ENCODE measurements at places on chromosomes 2 and 18.

DNA sequence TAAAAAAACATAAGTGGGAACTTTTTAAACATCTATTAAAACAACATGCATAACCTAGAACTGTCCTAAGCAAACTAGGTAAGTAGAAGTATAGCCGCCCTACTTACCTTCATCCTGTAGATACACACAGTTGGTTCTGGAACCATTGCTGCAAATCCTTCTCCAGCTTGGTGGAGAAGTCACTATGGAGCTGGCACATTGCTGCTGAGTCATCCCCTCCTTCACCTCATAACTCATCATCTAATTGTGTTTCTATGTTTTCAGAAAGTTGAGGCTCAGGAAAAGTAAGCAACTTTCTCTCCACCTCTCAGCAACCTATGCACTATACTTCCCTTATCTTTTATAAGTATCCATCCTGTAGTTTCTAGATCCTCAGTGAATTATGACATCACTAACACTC is 269.8 kb upstream of the MMADHC start:
- no peak for DNase-seq

GRCh38 chr2:42744545-42745082 is 19.3 kb downstream of the OXER1 start:
- no peak for DNase-seq

GRCh38 chr18:63951302-63951705 is 2.2 kb downstream of the HMSD start:
- peak; percentile 28 for DNase-seq

DNA sequence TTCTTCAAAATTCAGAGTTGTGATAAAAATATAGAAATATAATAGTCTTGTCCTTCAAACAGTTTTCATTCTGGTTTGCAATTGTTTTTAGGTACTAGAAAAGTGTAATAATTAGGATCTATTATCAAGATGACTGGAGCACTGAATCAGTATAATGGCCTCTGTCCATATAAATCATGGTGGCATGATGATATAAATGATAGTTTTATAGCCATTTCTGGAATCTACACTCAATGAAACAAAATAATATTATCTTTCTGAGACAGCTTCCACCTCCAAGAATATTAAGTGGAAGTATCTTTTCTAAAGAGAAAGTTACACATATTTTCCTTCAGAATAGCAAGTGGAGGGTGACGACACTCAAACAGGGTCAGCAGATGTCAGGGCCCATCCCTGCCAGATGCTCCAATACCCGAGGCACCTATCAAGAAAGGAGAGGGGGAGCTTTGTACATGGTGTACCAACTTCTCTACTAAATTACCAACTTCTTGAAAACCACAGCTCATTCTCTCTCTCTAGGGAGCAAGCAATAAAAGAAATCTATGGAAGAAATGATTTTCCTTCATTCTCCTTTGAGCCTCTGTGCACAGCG is 882.7 kb upstream of the CHAC2 start:
- no peak for DNase-seq

DNA sequence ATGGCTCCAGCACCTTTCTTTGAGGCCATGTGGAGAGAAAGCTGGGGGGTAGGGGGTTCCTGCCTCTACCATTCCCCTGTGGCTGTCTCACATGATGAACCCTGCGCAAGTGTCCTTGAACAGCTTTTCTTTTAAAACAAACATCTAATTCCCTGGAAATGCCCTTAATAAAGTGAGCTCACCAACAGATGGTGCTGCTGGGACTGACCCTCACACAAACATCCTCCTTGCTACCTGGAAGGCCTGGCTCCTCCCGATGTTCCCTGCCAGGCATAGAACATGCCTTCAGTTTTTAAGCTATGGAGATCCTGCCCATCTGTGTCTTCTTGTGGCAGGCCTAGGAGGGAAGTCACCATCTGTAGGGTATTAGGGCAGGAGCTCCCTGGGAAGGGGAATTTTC is 60.7 kb upstream of the GATA6 start:
- no peak for DNase-seq

GRCh38 chr2:124566518-124566970 is 541.5 kb downstream of the CNTNAP5 start:
- DNase-seq: no peak

GRCh38 chr2:18799397-18799796 is 210.0 kb upstream of the NT5C1B start:
- DNase-seq: no peak

- no peak for DNase-seq
Measured at GRCh38 chr2:192126912-192127311, 67.8 kb downstream of the TMEFF2 start.

DNA sequence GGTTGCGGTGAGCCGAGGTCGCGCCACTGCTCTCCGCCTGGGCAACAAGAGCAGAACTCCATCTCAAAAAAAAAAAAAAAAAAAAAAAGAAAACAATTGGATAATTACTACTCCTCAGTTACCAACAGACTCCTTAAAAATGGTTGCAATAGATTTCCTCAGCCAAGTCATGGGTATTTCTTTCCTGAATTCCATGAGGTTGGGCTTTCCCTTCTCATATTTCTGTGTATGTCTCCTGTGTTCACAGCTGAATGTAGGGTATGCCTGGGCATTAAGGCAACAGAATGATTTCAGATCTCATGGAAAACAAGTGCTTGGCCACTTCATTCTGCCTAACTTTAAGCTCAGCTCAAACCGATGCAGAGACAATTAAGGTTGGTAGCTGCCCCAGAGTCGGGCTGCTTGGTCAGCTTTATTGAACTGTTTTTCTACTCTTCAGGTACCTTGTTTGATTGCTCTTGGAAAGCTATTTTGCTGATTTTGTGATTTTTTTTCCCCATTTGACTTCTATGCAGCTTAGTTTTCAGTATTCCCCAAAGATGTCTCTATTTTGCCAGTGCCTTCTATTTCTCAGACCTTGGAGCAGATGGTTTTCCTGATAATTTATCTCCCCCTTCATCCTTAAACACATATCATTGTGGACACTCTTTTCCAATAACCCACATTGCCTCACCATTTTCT is 24.8 kb downstream of the KIF5C start:
- DNase-seq: no peak

DNA sequence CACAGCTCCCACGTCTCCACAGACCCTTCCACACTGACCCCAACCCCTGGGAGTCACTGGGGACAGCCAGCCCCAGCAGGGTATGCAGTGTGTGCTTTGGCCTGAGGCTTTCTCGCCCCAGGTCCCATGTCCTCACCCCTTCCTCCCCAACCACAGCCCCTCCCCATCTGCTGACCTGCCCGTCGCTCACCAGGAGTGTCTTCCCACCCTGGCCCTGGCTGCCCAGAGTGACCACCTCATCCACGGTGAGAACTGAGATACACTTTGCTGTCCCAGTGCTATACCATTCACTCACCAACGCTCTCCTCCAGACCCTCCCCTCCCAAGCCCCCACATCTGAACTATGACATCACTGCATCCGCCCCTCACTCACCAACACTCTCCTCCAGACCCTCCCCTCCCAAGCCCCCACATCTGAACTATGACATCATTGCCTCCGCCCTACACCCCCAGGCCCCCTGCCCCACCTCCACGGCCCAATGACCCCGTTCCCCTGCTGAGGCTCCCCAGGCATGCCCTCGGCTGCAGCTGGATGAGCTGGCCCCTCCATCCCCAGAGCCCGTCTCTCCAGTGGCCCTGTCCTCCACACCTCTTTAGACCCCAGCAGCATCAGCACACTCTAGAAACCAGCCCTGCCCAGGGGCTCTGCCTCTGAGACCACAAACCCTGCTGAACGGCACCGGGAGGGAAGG is 55.2 kb downstream of the ANKMY1 start:
- DNase-seq: no peak

DNA sequence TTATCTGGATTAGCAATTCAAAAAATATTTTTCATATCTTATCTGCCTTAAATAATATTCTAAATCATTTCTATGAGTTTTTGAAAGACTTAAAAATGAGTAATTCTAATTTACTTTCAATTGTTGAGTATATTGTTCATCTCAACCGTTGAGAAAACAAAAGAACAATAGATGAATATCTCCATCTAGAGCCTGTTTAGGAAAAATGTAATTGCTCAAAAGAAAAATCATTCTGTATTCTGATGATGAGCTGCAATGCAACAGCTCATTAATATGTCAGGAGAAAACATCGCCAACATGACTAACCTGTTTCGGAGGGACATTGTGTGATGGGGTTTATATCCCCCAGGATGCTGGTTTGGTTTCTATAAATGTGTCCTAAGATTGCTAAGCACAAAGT is 417.6 kb downstream of the SUCLG1 start:
- DNase-seq: no peak

GRCh38 chr2:171531836-171532450 is 9.7 kb downstream of the CYBRD1 start:
- DNase-seq: no peak

- DNase-seq: no peak
Measured at GRCh38 chr2:148402786-148403185, 241.8 kb upstream of the EPC2 start.

DNA sequence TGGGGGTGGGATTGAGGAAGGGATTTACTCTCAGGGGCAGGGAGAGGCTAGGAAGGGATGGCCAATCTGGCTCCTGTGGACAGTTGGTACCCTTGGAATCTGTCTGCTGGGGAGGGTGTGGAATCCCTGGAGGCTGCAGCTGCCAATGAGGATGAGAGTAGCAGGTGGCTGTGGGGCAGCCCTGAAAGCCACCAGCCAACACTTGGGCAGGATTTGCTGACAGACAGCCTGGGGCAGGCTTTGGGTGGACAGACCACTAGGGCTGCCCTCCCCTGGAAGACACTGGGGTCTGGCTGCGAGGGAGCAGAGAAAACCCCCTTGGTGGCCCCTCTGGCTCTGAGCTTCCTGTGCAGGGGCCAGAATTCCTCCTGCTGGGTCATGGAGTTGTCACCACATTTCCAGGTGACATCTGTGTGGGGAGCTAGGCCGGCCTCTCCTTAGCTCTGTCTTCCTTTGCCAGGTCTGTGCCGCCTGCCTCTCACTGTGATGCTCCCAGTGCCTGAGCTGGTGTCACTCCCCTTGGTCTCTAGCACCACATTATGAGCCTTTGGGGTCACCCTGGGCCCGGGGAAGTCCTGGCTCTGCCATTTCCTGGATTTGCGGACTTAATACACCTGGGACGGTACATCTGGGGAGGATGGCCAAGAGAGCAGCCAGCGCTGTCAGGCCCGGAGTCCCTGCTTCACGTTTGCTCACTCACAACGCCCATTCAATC is 13.4 kb upstream of the ARHGEF4 start:
- no peak for DNase-seq

DNA sequence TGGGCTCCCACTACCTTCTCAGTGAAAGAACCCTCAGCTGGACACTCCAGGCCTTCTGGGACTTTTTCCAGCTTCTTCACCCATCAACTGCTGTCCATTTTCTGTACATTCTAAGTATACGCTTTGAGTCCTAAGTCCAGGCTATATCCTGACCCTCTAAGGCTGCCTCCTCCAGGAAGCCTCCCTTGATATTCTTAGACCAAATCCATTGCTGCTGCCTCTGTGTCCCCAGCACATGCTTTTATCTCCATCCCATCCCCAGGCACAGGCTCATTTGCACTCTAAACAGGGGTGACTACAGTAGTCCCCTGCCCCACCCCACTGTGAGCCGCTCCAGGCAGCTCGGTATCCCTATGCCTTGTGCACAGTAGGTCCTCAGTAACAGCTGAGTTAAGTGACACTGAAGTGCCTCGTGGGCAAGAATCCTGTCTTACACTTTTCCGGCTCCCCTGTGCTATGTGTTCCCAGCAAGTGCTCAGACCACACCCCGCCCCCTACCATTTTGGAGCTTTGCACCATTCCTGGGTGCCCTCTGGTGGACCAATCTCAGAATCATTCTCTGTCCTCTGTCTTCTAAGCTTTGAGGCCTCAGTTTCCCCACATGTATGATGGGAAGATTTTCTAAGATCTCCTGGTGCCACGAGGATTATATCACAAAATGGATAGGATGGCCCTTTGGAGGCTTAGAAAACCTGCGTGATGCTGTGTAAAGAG is 34.9 kb downstream of the EMX1 start:
- no peak for DNase-seq

All from activated CD4-positive, alpha-beta T cell treated with anti-CD3 and anti-CD28 coated beads, Interleukin-2, amount 50 U/mL, for 24 hours (primary cell).